ENCODE measurements at places on chromosomes 16 and 17.

DNA sequence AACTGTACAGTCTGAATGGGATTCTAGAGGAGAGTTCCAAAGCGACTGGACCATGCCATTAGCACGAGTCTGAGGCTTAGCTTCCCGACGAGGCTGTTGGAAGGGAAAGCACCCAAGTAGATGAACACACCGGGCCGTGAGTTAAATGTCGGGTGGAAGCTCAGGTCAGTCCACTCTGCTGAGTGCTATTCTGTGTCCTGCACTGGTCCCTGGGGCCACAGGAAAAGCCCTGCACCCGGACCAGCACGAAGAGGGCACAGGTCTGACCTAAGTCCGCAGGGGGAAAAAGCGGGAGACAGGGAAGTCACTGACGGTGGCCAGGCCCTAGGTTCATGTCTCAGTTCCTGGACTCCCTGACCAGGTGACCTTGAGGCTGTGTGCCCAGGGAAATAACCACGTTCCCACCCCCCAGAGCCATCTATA, 44.1 kb upstream of the RBFOX3 start:
- DNase-seq, result no peak

GRCh38 chr17:75654176-75654575, 12.8 kb downstream of the RECQL5 start:
- no peak for DNase-seq

- DNase-seq, result no peak
These were observed 327.6 kb downstream of the CDH13 start for GRCh38 chr16:82954224-82954929.

DNA sequence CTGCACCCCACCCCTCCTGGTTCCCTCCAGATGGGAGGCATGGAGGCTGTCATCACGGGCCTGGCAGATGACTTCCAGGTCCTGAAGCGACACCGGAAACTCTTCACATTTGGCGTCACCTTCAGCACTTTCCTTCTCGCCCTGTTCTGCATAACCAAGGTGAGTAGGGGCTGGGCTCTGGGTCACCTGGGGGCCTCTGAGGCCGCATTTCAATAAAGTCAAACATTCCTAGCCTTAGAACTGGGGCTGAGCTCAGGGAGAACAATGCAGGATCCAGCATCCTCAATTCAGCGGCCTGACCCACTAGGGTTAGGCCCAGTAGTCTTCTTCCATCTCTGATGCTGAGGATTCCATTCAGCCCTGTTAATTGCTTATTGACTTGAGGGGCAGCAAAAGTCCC, 42.1 kb downstream of the SLC6A2 start:
- no peak for DNase-seq

- no peak for DNase-seq
These were observed 16.8 kb downstream of the PDK2 start for GRCh38 chr17:50111673-50112655.

- DNase-seq, result no peak
These were observed 4.3 kb downstream of the EVI2B start for GRCh38 chr17:31309556-31309955.

GRCh38 chr17:79279320-79279719, 204.7 kb downstream of the ENGASE start:
- DNase-seq, result no peak

GRCh38 chr16:89495121-89495520, 4.8 kb upstream of the ANKRD11 start:
- DNase-seq, result no peak

DNA sequence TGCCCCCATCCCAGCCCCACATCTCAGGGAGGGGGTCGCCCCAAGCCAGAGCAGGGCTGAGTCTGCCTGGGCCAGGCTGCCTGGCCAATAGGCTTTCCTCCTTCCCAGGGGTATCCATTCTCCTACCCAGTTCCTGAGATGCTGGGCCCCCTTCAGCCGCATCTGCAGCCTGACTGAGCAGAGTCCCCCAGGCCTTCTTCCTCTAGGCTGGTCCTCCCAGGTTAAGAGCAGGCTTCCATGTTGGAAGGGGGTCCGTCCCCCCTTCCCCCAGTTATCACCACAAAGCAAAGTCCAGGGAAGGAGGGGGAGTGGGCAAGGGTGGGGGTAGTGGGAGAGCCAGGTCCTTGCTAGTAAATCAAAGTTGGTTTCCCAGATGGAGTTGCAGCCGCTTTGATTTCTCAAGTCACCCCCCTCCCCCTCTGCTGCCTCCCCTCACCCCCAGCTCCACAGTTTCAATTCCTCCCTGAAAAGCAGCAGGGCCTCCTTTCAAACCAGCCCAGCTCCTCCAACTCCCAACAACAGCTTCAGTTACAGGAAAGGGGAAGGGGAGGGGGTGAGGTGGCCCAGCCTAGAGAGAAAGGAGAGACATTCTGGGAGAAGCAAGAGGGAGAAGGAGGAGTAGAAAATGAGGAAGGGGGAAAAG, 9.5 kb upstream of the FZD2 start:
- no peak for DNase-seq

GRCh38 chr17:8151641-8152111, 528 bp downstream of the PER1 start:
- DNase-seq, result peak; percentile 54

- DNase-seq, result no peak
These were observed 69.4 kb upstream of the TNRC6C start for GRCh38 chr17:77889135-77889505.

DNA sequence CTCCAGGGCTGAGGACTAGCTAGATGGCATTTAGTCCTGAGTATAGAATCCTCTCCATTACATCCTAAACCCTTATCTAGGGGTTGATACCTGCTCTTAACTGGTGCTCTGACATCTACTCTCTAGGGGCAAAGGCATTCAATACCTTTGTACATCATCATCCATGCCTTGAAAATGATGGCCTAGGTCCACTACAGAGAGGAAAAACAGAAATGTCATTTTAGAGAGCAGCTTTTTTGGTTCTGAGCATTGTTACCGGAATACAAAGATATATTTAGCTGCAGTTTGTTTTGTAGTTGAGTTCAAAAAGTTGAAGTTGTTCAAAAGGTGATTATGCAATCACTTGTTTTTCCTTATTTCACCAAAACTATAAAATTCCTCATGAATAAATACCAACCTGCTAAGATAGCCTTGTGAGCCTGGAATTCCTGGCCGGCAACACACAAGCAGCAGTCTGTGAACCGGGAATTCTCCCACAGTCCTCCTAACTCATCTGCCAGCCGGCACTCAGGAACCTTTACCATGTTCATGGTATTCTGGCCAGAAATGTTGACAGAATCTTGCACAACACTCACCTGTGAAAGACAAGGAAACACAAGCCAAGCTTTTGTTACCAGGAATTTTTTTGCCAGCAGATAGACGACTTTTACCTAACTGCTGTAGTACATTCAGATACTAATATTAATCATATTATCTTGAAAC, 35.4 kb downstream of the NXPH3 start:
- DNase-seq, result no peak

DNA sequence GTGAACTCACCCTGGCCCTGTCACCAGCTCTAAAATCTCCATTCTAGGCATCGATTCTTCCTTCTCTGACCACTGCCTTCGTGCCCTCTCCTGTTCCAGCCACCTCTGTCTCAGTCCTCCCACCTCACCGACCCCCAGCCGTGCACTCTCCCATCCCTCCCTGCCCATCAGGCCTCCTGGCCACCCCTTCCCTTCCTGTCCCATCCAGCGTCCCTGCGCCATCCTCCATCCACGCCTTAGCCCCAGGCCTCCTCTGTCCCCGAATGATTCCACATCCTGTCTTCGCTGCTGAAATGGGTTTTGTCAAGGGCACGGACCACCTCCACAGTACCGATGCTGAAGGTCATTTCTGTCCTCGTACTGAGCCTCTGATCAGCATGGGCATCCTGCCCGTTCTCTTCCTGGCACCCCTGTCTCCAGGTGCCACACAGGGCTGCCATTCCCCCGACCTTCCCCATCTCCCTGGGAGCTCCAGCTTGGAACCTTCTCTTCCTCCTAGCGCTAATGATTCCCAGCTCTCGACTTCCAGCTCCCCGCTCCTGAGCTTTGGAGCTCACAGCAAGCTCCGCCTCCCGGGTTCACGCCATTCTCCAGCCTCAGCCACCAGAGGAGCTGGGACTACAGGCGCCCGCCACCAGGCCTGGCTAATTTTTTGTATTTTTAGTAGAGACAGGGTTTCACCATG, 2.6 kb downstream of the TRIM65 start:
- DNase-seq, result no peak

Measured in activated naive CD4-positive, alpha-beta T cell treated with anti-CD3 and anti-CD28 coated beads, Interleukin-2, amount 10 ng/mL, durations not matched to agents 7 days and 5 days (primary cell).